CD14-positive monocyte (primary cell): ENCODE measurements at places on chromosomes 12 and 14.

GRCh38 chr12:41486718-41487117, 298.6 kb downstream of the PDZRN4 start:
- DNase-seq: no peak

DNA sequence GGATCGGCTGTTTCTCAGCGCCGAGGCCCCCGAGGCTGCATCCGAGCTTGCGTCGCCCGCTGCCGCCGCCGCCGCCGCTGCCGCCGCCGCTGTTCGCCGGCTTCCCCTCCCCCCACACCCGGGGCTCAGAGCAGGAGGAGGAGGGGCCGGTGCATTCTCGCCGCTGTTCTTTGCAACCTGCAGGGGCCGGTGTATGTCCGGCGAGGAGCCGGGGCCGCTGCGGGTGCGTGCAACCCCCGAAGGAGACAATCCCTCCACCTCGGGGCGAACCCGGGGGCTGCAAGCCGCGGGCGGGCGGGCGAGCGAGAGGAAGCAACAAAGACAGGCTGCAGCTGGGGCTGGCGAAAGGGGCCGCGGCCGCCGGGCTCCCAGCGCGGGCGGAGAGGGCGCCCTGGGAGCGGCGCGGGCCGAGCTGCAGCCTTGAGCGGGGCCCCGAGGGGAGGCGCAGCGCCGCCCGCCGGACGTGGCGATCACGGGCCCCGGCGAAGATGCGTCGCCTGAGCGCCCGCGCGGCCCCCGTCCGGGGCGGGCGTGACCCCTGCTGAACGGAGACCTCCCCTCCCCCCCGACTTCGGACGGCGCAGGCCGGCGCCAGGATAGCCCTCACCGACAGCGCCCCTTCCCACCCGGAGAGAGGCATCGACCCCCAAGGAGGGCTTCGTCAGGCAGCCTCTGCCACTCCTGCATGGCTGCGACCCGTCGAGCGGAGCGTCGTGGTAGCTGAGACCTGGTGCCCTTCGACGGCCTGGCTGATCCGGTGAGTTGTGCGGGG, 702 bp downstream of the FAM222A start:
- peak; percentile 27 for DNase-seq

DNA sequence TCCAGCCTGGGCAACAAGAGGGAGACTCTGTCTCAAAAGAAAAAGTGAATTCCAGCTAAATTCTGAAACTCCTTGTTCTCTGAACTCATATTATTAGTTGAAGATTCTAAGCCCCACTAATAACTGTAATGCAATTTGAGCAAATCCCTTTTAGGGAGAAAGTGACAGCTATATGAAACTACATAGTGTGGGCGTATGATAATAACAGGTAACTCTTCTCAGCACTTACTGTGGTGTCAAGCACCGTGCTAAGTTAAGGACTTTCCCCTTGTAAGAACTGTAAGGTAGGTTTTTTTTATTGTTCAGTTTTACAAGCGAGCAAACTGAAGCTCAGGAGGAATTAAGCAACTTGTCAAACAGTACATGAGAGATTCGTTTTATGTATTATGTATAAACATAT, 5.4 kb downstream of the ANKRD13A start:
- no peak for DNase-seq

DNA sequence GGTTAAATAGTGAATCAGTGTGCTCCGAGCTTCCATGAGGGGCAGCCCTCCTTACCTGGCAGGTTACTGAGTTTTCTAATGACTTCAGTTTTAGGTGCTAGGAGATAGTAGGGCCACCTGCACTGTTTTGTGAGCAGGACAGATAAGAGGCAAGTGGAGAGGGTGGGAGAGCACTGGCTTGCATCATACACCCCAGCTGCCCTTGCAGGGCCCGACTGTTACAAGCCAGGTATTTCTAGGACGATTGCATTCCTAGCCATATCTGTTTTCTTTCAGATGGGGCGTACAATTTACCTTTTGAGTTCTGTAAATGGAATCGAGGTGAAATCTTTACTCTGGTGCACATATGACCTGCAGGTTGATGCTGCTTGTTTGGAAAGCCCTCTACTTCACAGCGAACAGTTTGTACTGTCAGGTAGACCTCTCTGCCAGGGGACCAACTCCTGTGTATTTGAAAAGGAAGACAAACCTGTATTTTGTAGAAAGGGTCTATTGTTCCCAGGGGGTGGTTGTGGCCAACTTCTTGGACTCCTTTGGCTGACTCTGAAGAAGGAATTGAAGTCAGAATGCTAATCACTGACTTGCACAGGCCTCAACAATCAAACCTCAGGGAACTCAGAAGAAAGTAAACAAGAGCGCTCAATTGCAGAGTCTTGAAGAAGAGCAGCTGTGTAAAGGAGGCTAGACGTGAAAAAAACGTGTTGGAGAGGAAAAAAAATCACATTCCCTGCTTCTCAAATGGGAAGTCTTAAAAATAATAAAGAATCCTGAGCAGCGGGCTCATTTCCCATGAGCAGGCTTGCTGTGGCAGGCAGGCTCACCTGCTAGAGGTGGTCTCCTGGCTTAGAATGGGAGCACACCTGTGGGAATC, 57.3 kb downstream of the ETV6 start:
- no peak for DNase-seq

DNA sequence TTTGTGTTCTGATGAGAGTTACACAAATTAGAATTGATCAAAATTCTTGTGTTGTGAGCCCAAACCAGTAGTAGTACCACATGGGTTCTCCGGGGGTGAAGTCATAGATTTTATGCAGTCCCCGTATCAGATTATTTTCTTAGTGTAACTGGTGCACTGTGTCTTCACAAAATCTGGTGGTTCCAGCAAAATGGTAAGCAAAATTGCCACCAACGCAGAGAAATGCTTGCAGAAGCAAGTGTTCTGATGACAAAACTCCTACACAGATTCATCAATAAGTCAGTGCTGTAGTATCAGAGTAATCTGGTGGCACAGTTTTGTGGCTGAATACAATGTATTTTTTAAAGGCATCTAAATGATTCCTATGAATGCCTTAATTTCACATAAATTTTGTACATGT, 1.3 kb upstream of the CACNA2D4 start:
- no peak for DNase-seq

DNA sequence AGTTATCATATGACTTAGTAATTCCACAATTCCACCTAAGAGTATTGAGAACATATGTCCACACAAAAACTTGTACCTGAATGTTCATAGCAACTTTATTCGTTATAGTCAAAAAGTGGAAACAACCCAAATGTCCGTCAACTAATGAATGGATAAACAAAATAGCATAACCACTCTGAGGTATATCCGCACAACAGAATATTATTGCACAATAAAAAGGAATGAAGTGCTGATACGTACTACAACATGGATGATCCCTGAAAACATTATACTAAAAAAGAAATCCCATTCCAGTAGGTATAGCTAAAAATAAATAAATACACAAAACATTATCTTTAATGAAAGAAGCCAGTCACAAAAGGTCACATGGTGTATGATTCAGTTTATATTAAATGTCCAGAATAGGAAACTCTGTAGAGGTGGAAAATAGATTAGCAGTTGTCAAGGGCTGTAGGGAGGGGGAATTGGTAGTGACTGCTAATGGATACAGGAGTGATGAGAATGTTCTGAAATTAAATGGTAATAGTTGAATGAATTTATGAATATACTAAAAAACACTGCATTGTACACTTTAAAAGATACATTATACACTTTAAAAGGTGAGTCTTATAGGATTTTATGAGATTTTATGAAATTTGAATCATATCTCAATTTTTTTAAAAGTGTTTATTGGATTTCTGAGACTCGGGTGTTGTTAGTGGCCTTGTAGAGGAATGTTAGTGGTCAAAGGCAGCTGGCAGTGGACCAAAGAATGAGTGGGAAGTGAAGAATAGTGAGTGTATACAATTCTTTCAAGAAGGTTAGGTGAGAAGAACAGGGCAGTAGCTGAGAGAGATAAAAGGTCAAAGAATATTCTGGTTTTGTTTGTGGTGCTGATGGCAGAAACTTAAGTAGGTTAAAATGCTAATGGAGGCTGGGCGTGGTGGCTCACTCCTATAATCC, 36.3 kb upstream of the BAZ1A start:
- no peak for DNase-seq

GRCh38 chr14:69986336-69986735, 107.1 kb downstream of the SMOC1 start:
- no peak for DNase-seq

- peak; percentile 67 for DNase-seq
These were observed 12.8 kb downstream of the ADGRD1 start for GRCh38 chr12:130966443-130967030.

- no peak for DNase-seq
These were observed 549.1 kb downstream of the RPS29 start for GRCh38 chr14:49036984-49037516.

- peak; percentile 15 for DNase-seq
These were observed 910.0 kb downstream of the TMEM121 start for GRCh38 chr14:106436310-106436905.

GRCh38 chr12:28939427-28939826, 209.7 kb upstream of the FAR2 start:
- no peak for DNase-seq

DNA sequence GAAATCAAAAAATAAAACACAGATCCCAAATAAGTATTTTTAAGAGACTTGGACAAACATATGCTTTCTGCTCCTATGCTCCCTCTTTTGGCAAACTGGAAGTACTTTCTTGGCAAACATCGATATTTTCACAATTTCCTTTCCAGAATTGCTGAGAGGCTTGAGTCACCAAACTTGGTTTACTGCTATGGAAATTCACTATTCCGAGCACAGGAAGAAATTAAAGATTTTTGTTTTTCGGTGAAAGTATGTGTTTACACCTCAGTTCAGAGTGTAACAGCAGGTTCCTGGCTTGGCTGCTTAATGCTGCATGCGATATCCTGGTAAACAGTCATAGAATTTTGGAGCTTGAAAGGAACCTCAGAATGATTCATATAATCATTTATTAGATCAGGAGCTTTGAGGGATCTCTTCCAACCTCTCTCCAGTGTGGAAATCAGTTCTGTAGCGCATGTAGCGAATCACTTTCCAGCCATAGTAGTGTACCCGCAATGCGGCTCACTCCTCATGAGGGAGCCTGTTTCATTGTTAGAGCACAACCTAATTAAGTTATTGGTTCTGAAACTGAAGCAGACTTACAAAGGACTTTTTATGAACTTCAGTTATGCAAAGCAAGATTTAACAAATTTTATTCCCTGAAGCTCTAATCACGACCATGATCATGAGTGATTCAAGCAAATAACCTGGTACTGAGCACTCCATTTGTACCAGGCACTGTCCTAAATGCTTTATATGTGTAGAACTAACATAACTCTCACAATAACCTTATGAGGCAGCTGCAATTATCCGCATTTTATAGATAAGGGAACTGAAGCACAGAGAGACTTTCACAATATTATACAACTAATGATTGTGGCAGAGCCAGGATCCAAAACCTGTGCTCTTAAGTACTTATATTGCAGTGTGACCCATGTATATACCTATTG, 56.4 kb upstream of the ATP2A2 start:
- DNase-seq: peak; percentile 46

GRCh38 chr12:127685491-127685890, 581.5 kb upstream of the TMEM132C start:
- DNase-seq: no peak

DNA sequence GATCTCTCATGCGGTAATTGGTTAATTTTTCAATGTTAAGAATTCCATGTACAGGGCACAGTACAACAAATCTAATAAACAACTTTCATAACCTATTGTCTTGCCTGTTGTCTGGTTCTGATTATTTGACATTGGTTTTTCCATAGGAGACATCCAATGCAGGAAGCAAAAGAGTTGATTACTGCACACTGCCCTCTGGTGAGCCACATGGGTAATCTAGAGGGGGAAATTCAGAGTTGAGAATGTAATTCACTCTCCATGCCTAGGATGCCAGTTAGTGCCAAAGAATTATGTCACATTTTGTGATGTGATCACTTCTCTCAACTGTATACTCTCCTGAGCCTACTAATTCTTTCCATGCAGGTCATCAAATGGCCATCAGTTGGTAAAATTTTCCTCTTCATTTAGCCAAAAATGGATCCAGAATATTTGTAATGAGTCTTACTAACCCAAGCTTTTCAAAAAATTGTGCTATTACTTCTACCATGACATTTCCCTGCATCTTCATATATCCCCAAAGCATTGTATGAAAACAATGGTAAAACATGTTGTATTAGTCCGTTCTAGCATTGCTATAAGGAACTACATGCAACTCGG, 17.7 kb upstream of the CCDC91 start:
- DNase-seq: no peak

GRCh38 chr12:50728841-50729240, 35.1 kb upstream of the ATF1 start:
- no peak for DNase-seq

DNA sequence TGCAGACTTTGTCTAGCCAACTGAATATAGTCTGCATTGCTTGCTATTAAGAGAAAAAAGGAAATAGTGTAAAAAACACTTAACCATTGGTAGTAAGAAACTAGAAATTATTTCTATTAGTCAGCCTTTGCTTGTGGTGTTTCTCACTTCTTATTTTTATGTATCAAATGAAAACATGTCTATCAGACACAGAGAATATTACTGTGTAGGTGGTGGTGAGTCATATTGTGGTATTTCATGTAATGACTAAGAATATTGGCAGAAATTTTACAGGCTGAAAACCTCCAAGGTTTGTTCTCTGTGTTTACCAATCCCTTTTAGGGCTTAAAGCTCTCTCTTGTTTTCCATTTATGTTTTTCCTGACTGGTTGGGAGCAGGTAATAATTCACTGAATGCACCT, 87.2 kb downstream of the DAAM1 start:
- DNase-seq: peak; percentile 35

DNA sequence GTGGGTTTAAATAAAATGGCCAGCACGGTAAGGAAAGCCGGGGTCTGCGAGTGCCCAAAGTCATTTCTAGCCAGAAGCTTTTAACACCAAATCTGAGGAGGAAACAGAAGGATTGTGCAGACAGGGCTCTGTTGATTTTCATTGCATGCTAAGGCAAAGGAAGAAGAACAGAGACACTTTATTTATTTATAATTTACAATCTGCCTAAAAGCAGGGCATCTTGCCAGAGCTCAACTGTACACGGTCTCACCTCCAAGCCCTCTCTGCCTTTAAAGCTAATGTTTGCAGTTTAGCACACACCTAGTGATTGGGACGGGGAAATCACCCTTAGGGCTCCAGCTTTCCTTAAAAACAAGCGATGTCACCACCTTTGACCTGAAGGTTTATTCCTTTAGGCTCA, 4.0 kb downstream of the KCNA5 start:
- no peak for DNase-seq

- no peak for DNase-seq
These were observed 83.9 kb downstream of the ARL6IP4 start for GRCh38 chr12:123064366-123064765.

- peak; percentile 12 for DNase-seq
These were observed 23.6 kb upstream of the USP44 start for GRCh38 chr12:95574799-95575452.

DNA sequence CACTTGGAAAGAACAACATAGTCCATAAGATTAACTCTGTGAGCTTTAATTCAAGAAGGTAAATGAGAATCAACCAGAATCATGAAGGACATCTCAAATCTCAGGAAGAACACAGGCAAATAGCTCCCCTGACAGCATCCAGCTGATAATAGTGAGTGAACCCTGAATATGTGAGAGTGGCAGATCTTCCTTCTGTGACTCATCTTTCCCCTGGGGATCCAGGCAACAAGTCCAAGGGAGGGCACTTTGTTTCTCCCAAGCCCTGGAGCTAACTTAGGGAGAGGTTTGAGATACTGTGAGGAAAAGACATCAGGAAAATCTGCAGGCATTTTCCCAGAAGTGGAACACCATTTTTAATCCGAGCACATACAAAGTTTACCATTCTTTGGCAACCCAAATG, 763.9 kb upstream of the MGAT4C start:
- no peak for DNase-seq
